Stimulated activated CD4-positive, alpha-beta T cell treated with anti-CD3 and anti-CD28 coated beads, Interleukin-4, amount 100 ng/mL, for 4 hours (primary cell): ENCODE measurements at places on chromosomes 2 and 18.

GRCh38 chr2:23553561-23553960 is 168.6 kb downstream of the KLHL29 start:
- DNase-seq: no peak

DNA sequence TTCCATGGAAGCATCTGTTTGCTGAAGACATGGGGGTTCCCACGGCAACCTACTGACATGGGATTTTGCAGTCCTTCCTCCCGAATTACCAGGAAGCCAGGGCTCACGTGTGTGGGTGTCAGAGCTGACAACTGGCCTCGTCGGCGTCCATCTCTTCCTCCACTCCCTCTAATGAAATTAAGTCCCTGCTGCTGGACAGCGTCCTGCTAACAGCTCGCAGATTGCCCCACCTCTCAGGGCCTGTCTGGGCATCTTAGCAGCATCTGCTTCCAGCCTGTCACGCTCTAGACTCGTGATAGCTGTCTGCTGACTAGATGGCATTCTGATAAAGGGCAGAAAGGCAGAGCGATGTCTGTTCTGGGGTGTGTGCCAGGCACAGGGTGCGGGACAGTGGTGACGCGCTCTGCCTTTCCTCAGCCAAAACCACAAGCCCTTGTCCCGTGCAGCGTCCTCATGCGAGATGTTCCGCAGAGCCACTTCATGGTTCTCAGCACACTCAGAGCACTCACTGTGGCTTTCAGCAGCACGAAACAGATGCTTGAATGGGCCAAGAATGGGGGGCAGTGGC is 161.1 kb downstream of the ARL4C start:
- DNase-seq: peak; percentile 7

- no peak for DNase-seq
These were observed 259.1 kb downstream of the LNPK start for GRCh38 chr2:175743011-175743410.

- DNase-seq: no peak
These were observed 110.8 kb upstream of the OTOS start for GRCh38 chr2:240250985-240251847.

GRCh38 chr2:113169002-113169530 is 4.7 kb upstream of the PSD4 start:
- no peak for DNase-seq

- no peak for DNase-seq
These were observed 26.5 kb downstream of the NFATC1 start for GRCh38 chr18:79422022-79422782.

DNA sequence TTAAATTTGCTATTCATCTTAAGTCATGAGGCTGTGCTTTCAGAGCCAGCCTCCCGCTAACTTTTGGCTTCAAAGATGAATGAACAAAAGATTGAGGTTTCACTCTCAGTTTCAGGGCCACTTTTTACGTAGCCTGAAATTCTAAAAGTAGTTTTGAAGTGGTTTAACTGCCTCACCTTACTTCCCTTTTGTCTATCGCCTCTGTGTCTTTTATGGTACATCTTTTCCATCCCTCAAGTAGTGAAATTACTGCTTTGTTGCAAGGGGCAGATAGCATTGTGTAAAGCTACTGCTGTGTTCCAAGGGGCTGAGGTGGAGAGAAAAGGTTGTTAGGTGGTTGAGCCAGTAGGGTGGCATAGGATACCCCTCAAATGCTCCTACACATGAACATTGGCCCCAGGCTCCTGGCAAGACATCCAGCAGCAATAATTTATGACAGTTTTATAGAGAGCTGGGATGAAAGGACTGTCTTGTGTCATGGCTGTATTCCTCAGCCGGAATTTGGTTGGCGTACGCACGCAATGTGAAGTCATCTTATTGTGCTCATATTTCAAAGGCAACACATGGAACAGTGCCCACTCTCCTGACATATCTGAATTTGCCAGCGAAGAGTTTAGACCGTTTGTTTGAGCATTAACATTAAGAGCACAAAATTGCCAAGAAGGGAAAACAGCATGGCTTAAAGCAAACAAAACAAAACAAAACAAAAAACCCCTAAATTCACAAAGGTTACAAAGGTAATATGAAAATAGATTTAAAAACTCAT is 32.2 kb downstream of the QPCT start:
- DNase-seq: no peak

DNA sequence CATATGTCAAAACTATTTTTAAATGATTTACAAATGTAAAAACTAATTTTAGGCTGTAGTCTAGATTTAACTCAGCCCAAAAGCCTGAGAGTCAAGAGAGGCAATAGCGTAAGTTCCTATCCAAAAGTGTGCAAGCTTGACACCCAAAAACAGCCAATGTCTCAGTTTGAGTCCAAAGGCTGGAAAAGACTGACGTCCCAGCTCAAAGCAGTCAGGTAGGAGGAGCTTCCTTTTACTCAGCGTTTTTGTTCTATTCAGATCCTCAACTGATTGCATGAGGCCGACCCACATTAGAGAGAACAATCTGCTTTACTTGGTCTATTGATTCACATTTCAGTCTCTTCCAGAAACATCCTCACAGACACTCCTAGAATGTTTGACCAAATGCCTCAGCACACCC is 51.8 kb downstream of the MYL12B start:
- DNase-seq: no peak

DNA sequence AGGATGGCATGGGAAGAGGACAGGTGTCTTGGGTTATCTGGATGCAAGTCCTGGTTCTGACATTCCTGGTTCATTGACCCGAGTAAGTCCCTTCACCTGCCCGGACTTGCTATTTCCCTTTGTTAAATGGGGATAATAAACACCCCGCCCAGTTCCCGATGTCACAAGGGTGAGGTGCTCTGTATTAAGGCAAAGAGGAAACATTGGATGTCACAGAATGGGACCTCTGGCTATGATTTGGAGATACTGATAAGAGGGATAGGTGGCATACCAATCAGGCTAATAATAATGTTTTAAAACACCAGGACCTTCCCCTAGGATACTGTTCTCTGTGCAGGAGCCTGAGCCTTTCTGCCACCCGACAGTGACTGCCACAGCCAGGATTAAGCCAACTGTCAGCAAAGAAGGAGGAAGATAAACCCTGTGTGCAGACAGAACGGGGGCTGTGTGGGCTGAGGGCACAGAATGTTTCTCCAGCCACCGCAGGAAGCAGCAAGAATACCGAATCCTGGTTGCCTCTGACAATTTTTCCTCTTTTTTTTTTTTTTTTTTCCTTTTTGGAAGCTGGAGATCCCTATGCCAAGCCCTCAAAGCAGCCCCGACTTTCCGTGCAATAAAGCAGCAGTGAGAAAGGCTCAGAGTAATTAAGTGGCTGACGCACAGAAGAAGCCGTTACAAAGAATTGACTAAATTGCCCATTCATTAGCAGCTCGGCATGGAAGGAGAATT is 336.6 kb downstream of the SMAD2 start:
- DNase-seq: no peak

- DNase-seq: no peak
These were observed 698.9 kb downstream of the GALR1 start for GRCh38 chr18:77948567-77948966.

DNA sequence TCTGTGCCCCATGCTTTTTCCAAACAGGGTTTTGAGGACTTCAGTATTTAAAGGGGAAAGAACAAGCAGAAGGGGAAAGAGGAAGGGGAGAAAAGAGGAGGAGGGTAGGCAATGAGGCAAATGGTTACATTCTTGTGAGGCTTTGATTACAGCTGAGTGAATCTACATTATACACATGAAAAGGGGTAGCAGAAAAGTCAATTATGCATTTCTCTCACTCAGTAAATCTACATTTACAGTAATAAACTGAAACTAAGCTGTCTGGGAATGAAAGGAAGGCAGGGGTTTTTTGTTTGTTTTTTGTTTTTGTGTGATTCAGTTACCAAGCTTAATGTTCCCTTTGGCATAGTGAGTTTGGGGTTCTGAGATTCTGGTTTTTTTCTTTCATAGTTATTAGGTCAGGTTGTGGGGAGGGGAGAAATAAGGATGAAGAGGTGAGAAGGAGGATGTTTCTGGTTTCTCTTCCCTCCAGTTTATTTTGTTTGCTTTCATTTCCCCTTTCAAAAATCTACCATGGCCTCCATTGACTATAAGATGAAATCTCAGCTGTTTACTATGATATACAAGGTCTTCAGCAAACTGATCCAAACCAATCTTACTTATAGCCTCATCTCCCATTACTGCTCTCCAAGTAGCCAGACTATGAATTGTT is 18.7 kb downstream of the C18orf63 start:
- no peak for DNase-seq

DNA sequence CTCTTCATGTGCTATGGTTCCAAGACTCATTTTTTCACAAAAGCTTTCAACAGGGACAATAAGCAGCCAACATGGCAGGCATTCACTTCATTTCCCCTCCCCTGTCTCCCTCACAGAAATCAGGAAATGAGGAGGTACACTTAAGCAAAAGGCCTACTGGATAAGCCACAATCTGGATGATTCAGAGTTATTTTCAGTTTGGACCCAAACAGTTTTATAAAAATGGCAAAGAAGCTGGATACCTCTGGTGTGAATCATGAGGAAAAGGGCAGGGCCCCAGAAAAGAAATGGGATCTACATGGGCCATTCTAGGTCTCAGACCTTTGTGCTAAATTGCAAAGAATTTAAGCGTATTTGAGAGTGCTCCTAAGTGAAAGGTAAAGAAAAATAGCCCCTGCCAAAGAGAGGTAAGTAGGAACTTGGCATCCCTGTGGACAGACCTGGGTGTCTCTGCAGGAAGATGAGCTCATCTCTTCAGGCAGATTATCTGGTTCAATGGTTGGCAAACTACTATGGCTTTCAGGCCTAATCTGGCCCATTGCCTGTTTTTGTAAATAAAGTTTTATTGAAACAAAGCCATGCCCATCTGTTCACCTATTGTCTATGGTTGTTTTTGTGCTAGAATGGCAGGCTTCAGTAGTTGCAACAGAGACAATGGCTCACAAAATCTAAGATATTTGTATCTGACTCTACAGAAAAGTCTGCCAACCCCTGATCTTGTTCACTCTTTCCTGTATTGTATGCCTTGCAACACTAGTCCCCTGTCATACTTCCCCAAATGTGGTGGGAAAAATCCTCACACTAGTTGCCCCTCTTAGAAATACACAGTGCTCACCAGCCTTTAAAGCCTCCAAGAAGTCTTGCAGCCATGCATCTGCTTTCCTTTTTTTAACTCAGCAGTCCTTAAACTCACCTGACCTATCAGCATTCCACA is 315.0 kb downstream of the ALK start:
- no peak for DNase-seq

DNA sequence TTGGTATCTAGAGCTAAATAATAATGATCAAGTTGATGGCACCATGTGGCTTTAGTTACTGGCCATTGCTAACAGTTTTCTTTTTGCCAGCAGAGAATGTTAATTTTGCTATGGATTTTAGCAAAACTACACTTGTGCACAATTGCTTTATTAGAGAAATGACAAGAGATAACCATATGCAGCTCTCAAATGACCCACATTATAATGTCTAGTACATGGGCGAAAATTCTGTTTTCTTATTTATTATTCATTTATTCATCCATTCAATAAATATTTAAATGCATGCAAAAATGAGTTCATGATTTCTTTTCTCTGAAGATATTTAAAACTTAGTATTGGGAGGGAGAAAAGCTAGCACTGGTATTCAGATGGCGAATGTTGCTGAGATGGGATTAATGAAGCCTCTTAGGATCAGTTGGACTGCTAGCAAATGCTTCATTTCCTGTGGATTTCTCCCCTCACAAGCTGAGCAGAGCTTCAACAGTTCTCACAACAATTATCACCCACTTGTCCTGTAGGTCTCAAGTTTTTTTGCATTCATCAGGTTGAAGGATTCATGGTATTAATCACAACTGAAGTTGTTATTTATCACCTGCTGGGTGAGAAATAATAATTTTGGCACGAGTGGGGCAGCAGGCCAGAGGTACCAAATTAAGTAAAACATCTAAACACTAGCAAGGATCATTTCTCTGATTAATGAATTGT is 95.2 kb downstream of the MTX2 start:
- DNase-seq: no peak

GRCh38 chr18:59238385-59238784 is 18.4 kb downstream of the GRP start:
- DNase-seq: no peak

DNA sequence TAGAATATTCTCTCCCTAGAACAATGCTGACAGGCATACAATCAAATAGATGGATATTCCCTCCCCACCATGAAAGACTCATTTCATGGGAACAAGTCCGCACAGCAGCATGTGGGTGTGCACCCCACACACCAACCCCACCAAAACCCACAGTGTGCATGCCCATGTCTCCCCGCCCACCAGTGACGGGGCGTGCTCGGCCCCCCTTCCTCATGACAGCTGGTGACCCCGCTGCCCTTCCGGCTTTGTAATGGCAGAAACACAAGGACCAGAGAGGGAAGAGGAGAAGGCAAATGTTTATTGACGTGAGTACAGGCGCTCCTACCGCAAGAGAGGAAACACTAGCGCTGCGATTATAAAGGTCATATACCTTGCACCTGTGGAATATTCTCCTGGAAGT is 30.8 kb upstream of the ODC1 start:
- no peak for DNase-seq

DNA sequence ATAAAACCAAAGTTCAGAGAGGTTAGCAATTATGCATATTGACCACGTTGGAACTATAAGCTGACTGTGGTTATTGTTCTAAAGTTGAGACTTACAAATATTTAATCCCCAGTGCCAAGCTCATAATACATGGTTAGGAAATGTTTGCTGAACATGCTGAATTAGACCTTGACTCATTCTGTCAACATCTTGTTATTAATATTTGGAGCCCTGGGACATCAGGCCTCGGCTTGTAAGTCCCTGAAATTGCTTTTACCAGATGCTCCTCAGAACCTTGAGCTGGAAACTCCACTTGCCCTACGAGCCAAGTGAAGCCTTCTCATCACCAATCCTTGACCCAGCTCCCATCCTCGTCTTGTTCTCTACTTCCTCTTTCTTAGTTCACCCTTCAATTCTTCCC is 21.2 kb downstream of the DYNAP start:
- no peak for DNase-seq

GRCh38 chr2:22821458-22821857 is 563.5 kb upstream of the KLHL29 start:
- DNase-seq: no peak

DNA sequence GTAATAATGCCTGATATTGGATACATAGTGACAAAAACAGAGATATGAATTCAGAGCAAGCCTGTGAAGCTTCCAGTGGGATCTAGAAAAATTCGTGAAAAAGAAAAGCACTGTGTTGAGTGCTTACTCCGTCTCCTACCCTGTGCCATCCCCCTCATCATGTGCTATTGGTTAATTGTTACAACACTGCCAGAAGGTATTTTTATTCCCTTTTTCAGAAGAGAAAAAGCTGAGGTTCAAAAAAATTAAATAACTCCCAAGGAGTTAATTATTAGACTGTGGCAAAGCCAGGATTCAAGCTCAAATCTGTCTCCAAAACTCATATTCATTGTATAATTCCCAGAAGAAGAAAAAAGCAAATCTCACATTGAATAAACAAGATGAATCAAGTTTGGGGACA is 735.5 kb upstream of the ACVR2A start:
- no peak for DNase-seq

GRCh38 chr2:69565431-69565839 is 78.1 kb downstream of the AAK1 start:
- peak; percentile 64 for DNase-seq

DNA sequence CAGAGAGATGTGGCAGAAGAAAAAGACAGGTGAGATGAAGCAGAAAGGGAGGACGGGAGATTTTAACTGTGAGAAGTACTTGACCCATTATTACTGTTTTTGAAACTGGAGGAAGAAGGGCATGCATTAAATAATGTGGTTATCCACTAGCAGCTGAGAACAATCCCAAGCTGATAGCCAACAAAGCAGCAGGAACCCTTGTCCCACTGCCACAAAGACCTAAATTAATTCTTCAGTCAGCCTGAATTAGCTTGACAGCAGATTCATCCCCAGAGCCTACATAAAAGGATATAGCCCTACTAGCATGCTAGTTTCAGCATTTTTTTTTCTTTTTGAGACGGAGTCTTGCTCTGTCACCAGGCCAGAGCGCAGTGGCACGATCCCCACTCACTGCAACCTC is 19.5 kb upstream of the REG3A start:
- no peak for DNase-seq
